ENCODE measurements at places on chromosomes 1 and 21.
A peak's percentile ranks its signal among the peaks of the same experiment; 100 is the strongest.

DNA sequence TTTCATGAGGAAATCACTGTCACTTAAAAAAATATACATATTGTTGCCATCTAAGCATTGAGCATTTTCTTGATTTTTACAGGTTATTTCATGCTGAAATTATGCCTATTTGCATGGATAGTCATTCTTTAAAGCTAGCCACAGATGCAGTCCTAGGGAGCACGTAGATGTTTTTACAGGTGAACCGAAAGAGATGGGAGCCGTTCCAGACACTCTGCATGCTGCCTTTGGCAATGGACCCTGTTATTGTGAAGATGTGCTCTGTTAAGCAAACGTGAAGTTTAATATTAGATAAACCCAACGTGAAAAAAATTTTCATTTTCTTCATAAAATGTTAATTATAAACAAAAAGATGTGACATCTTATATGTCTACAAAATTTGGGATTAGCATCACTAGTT lies 7.1 kb downstream of the PROX1 start:
- no peak for DNase-seq

DNA sequence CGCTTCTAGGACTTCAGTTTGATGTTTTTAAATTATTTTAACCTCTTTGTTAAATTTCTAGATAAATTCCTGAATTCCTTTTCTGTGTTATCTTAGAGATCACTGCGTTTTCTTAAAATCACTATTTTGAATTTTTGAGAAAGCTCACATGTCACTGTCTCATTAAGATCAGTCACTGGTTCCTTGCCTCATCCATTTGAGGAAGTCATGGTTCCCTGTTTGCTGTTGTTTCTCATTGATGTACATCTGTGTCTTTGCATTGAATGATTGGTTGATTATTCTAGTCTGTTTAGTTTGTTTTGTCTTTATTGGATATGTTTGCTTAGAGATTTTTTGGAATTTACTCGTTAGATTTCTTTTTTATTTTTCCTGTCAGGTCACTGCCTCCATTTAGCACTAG lies 50.1 kb downstream of the CRP start:
- no peak for DNase-seq

GRCh38 chr1:230863449-230863848 lies 4.9 kb downstream of the C1orf198 start:
- no peak for DNase-seq

GRCh38 chr21:42118901-42119300 lies 47.8 kb downstream of the UMODL1 start:
- no peak for DNase-seq

DNA sequence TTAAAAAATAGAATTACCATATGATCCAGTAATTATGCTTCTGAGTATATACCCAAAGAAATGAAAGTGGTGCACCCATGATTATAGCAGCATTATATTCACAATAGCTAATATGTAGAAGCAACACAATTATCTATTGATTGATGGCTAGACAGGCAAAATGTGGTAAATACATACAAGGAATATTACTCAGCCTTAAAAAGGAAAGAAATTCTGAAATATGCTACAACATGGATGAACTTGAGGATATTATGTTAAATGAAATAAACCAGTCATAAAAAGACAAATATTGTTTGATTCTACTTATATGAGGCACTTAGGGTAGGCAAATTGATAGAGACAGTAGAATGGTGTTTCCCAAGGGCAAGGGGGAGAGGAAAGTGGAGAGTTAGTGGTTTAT lies 80.8 kb downstream of the MAP3K7CL start:
- DNase-seq: no peak

DNA sequence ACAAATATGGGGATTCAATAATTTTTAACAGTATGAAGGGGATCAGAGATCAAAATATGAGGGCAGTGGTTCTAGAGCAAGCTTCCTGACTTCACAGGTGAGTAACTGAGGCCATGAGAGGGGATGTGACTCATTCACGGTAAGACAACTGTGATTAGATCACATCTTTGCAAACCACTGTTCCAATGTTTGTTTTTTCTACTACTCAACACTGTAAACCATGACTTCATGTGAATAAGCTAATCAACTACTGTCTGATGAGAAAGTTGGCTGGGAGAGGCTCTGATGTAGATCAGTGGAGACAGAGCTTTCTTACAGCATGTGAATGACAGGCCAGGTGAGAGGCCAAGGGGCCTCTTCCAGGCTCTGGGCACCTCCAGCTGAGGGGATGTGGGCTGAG lies 84.7 kb downstream of the BRINP2 start:
- peak; percentile 11 for DNase-seq

DNA sequence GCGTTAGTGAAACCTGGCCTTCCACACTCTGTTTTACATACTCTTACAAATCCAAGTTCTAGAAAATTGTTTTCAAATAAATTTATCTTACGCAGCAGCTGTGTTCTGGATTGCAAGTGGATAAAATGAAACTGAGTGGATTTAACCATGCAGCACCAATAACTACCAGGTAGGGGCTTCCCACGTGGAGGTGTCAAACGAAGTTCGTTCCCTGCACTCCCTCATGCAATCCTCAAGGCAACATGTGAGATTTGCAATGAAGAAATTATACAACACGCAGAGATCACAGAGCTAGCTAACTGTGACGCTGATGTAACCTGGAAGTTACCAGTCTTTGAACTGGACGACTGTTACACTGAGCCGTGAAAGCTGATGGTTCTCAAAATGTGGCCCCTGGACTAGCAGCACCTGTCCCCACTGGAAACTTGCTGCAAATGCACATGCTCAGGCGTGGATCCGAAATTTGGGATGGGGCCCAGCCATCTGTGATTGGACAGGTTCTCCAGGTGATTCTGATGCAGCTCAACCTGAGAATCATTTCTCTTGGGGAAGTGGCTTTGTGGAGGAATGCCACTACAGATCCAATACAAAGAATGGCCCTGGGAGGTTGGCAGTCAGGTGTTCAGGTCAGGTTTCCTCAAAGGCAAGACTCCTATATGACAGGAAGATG lies 36.3 kb downstream of the RSPH1 start:
- DNase-seq: no peak

GRCh38 chr1:233281711-233282581 lies 13.6 kb downstream of the PCNX2 start:
- DNase-seq: no peak

DNA sequence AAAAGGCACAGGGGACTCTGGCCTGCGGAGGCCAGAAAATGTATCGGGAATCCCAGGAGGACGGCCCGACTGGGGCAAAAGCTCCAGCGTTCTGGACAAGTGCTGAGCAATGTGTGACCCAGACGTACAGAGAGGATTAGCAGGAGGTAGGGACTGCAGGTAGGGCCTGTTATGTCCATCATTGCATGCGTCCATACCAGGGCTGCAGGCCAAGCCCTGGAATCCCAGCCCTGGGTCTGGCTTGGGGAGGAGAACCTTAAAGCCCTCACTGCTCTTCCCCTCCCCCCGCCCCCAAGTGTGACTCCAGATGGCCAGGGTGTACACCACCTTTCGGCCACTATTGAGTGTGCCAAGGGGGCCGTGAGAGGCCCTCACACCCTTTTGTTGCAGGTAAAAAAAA lies 2.0 kb downstream of the RNF207 start:
- no peak for DNase-seq

GRCh38 chr1:167090314-167090942 lies at the start of gene GPA33:
GPA33 (minus strand) TSS chr1:167090377; CDS start chr1:167090287, 90 bp downstream.
- DNase-seq: no peak

GRCh38 chr1:172040466-172040865 lies 199.2 kb downstream of the DNM3 start:
- no peak for DNase-seq

DNA sequence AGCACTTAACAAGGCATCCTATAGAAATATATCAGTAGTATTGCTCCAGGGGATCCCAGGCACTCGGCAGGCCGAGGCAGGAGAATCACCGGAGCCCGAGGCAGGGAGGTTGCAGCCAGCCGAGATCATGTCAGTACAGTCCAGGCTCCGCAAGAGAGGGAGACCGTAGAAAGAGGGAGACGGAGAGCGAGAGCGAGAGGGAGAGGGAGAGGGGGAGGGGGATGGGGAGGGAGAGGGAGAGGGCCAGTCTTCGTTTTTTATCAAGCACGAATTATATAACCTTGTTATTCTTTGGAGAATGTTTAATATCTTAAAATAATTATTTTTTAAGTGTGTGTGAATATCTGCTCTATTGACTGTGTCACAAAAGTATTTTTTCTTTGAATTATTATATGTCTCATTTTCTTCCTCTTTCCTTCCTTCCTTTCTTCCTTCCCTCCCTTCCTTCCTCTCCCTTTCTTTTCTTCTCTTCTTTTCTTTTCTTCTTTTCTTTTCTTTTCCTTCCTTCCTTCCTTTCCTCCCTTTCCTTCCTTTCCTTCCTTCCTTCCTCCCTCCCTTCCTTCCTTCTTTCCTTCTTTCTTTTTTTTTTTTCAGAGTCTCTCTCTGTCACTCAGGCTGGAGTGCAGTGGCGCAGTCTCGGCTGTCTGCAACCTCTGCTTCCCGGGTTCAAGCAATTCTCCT lies 233.7 kb downstream of the SRGAP2C start:
- DNase-seq: no peak

GRCh38 chr1:178088651-178089050 lies 5.3 kb upstream of the RASAL2 start:
- no peak for DNase-seq

GRCh38 chr1:181794332-181794731 lies 267.2 kb downstream of the ZNF648 start:
- no peak for DNase-seq

- DNase-seq: peak; percentile 1
These were observed 41.2 kb upstream of the CFAP298 start for GRCh38 chr21:32653326-32653901.

DNA sequence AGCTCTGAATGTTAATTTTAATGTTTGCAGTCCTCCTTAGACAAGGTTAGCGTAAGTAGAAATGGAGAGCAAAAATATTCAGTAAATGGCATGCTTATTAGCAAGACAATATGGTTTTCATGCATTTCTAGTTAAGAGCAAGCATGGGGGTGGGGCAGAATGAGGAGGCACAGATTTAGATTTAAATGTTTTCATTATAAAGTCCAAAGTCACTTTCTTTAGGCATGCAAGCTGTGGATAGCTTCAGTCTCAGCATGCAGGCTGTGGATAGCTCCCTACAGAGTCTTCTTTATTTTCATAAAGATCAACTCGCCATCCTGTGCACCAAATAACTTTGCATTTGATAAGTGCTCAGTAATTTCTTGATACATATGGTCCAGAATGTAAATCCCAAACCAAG lies 1294.5 kb upstream of the ADGRL2 start:
- no peak for DNase-seq

- DNase-seq: no peak
These were observed 122.4 kb upstream of the UBE2U start for GRCh38 chr1:64080941-64081562.

DNA sequence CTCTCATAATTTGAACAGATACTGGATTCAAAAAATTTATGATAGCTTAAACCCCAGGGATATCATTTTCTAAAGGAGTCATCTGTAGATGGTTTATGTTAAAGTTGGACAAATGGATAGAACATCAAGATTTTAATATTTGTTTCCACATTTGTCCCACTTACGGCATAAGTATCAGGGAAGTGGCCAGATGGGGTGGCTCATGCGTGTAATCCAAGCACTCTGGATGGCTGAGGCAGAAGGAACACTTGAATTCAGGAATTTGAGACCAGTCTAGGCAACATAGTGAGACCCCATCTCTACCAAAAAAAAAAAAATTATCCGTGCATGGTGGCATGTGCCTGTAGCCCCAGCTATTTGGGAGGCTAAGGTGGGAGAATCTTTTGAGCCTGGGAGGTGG lies 229.1 kb downstream of the GPR52 start:
- DNase-seq: no peak

DNA sequence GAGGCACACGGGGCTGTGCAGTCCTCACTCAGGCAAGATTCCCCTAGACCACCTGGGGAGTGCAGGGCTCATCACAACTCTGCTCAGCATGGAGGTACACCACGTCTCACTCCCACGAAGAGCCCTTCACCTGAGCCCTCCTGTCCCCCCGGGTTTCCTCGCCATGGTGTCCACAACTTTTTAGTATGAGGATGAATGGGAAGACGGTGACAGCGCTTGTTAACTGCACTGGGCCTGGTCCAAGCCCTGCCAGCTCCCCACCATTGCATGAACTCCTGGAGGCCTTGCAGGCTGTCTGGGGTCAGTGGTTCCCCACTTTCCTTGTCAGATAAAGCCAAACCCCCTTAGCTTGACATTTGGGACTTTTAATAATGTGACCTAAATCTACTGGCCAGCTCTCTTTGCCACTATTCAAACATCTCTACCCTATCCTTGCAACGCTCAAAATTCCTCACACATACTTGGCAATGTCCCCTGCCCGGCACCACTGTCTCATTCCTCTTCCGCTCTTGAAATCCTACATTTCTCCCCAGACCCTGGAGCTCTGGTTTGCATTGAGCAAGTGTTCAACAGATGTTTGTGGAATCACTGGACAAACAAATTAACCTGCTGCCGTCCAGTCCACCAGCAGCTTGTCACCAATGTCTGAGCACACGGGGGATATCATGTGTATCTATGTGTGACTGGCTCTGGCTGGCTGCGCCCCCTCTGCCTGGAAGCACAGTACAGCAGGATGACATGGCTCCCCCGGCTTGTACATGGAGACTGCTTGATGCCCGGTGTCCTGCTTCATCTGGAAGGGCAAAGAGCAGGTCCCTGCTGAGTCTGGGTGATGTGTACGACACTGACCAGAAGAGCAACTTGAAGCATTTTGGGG lies 11.2 kb downstream of the TMEM9 start:
- DNase-seq: no peak

DNA sequence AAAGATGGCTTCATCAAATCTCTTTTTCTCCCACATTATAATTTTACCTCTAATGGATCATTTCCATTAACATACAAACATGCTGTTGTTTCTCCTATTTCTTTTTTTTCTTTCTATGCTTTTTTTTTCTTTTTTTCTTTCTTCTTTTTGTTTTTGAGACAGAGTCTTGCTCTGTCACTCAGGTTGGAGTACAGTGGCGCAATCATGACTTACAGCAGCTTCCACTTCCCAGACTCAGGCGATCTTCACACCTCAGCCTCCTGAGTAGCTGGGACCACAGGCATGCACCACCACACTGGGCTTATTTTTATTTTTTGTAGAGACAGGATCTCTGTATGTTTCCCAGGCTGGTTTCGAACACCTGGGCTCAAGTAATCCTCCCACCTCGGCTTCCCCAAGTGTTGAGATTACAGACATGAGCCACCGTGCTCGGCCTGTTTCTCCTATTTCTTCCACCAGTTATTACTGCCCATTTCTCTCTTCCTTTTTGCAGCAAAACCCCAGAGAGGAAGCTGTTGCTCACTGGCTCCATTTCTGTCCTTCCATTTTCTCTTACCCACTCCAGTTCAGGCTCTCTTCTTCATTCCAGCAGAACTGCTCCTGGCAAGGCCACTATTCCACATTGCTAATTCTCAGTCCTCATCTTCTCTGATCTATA lies 32.1 kb upstream of the OPRD1 start:
- no peak for DNase-seq

- DNase-seq: no peak
These were observed 841.1 kb upstream of the TMPRSS15 start for GRCh38 chr21:19244502-19245187.

GRCh38 chr1:112694363-112694929 lies 12.5 kb downstream of the RHOC start:
- DNase-seq: no peak
